ENCODE measurements at places on chromosomes 7 and 10. TPM values are rescaled to one million over a fixed set of nuclear protein-coding genes. Genes with fewer than 3 reads are reported as not detected.

The GLI3 gene
- total RNA-seq: 22.1 TPM

The SEMA3A gene
- total RNA-seq: 31.3 TPM

The PNLIPRP2 gene
- total RNA-seq: not detected

The SDK1 gene
- total RNA-seq: 4.2 TPM

The NXPH1 gene
- total RNA-seq: not detected

The DNA2 gene
- total RNA-seq: 5.8 TPM

The ADAM22 gene
- total RNA-seq: 1.5 TPM

The VAX1 gene
- total RNA-seq: 0.62 TPM

The DENND11 gene
- 9.8 TPM for total RNA-seq

The OIT3 gene
- total RNA-seq: 0.09 TPM

The GRID2IP gene
- total RNA-seq: 0.07 TPM

The METTL2B gene
- total RNA-seq: 34.5 TPM

The CC2D2B gene
- 0.60 TPM for total RNA-seq

The AKR1B1 gene
- total RNA-seq: 114 TPM

The NPFFR1 gene
- total RNA-seq: not detected

The SUN3 gene
- not detected for total RNA-seq

The TUBB8 gene
- total RNA-seq: not detected

The CYP2E1 gene
- 2.2 TPM for total RNA-seq

The SAMD8 gene
- total RNA-seq: 35.4 TPM

The C10orf62 gene
- not detected for total RNA-seq

The SERPINE1 gene
- 1,303 TPM for total RNA-seq

The EVX1 gene
- not detected for total RNA-seq

The UPP1 gene
- 54.2 TPM for total RNA-seq

The AZGP1 gene
- total RNA-seq: not detected

The STEAP4 gene
- not detected for total RNA-seq

The PNLIPRP3 gene
- not detected for total RNA-seq

The COL26A1 gene
- total RNA-seq: 6.8 TPM

The PRKG1 gene
- 2.8 TPM for total RNA-seq

The OGDHL gene
- total RNA-seq: 1.9 TPM

The OR13A1 gene
- total RNA-seq: not detected

The DKK1 gene
- total RNA-seq: 7.4 TPM

The TMEM72 gene
- total RNA-seq: not detected

The AKR1C4 gene
- not detected for total RNA-seq

The DNAJB9 gene
- total RNA-seq: 27.5 TPM

The CTAGE15 gene
- total RNA-seq: not detected

The RNF32 gene
- total RNA-seq: 2.7 TPM

The MALRD1 gene
- total RNA-seq: 0.24 TPM

The SLC16A12 gene
- total RNA-seq: 0.31 TPM

The PAPSS2 gene
- 58.5 TPM for total RNA-seq

The KCP gene
- total RNA-seq: 0.20 TPM

The AP5Z1 gene
- 70.7 TPM for total RNA-seq

The CLCN1 gene
- total RNA-seq: not detected

The TRIM74 gene
- total RNA-seq: 0.91 TPM

The CUZD1 gene
- 0.17 TPM for total RNA-seq

The TRPV6 gene
- 0.46 TPM for total RNA-seq

The TAS2R5 gene
- 1.5 TPM for total RNA-seq

The HKDC1 gene
- 4.2 TPM for total RNA-seq

The FXYD4 gene
- total RNA-seq: not detected

The HOXA9 gene
- total RNA-seq: not detected

The SYT15 gene
- 1.4 TPM for total RNA-seq

Measured in astrocyte (in vitro differentiated cells and primary cell).